Stimulated activated CD4-positive, alpha-beta T cell treated with anti-CD3 and anti-CD28 coated beads, Interleukin-2, amount 100 ng/mL, for 48 hours (primary cell): ENCODE measurements at places on chromosomes 11 and 22.

- DNase-seq = no peak
Measured at GRCh38 chr11:10208131-10208575, 85.9 kb downstream of the SBF2 start.

DNA sequence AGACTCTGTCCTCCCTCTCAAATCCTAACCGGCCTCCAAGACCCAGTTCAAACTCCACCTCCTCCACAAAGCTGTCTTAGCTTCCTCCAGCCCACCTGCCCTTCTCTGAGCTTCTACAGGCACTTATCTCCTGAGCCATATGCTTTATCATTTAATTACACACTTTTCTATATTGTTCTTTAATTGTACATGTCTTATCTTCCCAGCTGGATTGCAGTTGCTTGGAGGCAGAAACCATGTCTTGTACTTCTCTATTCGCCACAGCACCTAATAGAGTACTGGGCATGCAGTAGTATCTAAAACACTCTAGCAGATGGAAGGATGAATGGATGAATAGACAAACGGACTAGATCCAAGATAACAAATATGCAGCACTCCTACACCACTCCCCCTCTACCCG is 11.3 kb downstream of the TRIM29 start:
- no peak for DNase-seq

- DNase-seq = no peak
Measured at GRCh38 chr11:12775955-12776354, 101.7 kb downstream of the TEAD1 start.

- DNase-seq = no peak
Measured at GRCh38 chr11:10072841-10073240, 221.2 kb downstream of the SBF2 start.

DNA sequence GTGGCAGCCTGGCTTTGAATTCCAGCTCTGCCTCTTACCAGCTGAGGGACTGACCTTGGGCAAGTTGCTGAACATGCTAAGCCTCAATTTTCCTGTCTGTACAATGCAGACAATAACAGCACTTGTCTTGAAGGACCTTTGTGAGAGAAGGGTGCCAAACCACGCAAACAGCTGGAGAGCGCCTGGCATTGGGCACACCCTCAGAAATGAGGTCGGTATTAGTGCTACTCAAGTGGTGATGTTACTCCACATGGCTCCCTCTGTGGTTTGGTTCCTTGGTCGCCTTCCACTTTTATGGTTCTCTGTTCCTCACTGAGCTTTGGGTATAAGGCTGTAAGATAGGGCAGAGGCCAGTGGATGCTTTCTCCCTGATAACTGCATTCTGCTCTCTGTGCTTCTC is 8.2 kb downstream of the UBASH3B start:
- no peak for DNase-seq

GRCh38 chr11:121688860-121689614 is 236.3 kb upstream of the SORL1-AS1 start:
- no peak for DNase-seq

DNA sequence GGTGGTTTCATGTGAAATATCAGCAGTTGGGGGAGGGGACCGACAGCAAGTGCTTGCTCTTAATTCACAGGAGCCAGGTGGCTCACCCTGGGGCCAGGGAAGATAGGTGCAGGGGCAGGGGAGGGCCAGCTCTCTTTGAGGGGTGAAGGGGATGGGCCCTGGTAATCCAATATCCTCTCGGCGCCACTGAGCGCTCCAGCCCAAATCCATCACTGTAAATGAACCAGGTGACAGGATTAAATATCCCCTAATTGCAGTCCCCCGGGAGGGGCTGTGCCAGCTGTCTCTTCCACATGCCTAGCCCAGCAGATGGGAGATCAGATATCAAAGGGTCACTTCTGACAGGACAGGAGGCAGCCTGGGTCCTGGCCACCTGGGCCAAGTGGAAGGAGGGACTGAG is 531.8 kb upstream of the CADM1 start:
- DNase-seq = no peak
